ENCODE measurements at places on chromosomes 7 and 10.
A peak's percentile ranks its signal among the peaks of the same experiment; 100 is the strongest.

DNA sequence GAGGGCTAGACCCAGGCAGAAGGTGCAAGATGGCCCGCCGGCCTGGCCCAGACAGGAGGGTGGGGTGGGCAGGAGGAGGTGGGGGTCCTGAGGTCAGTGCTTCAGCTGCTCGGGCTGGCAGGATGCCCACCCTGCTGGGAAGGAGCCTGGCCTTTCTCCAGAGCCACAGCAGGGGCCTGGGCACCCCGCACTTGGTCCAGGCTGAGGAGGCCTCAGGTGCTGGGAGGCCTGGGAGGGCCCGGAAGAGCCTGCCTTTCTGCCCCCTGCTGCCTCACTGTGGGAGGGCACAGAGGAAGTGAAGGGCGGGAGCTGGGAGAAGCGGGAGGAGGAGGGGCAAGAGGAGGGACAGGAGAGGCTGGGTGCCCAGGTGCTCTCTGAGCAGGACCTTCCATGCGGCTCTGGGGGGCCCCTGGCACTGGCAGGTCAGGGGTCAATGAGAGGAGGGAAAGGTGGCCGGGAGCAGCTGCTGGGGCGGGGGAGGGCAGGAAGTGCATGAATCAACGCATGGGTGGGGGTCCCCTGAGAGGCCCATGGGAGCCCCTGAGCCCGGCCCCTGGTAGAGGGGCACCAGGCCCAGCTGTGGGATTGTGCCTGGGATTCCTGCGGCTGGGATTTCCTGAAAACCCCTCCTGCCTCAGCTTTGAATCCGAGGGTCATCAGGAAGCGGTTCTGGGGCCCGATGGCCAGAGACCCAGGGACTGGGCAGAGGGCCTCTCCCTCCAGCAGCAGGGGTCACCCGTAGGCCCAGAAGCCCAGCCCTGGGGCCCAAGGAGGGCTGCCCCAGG lies 49.9 kb downstream of the PWWP2B start:
- peak; percentile 23 for DNase-seq

DNA sequence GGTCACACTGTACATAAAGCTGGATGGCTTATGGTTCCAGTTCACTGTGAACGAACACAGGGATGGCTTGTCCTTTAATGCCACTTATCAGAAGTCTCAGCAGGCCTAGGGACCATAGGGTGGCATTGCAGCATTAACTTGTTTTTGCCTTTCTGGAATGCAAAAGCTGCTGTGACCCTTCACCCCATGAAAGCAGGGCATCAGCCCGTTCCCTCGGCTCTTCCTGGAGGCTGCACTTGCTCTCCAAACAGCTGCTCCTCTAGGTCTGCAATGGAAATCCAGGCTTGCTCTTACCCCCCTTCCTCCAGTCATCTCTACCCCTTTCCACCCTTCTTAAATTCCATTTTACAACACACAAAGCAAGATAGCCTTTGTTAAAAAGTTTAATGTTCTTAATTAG lies 17.9 kb upstream of the NEUROD6 start:
- no peak for DNase-seq

DNA sequence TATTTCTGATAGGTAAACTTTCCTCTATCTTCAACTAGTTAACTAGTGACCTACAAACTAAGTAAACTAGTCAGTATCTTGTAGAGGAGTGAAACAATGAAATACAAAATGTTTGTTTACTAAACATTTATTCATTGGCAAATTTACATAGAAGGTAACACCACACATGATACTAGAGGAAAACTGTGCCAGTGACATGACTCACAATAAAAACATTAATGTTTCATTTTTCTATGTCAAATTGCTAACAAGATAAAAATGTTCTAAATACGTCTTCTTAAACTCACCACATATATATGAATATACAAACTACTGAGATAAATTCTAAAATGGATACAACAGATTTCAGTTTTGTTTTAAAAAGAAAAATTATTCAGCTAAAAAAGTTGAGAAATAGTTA lies 471.3 kb downstream of the PARD3 start:
- DNase-seq: no peak

DNA sequence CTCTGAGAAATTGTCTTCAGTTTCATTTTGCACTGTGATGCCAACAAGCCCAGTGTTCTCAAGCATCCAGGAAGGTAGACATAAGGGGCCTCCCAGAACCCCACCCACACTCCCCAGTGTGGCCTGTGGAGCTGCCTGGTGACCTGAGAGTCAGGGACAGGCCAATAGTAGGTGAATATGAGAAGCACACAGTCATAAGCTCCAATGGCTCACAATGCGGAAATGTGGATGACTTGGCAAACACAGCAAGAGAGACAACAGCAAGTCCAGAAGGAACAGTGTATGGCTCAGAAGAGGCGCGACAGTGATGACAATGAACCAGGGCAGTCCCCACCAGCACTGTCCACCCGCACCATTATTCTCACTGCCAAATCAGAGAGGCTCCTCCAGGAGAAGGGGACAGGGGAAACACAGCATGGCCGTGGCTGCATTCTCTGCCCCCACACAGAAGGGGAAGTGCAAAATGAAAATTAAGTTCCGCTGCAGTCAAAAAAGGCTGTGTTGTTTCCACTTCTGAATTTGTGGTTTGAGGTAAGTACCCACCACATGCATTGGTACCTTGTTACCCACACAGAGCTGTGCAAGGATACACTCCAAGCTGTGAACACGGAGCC lies 419.8 kb downstream of the GRID1 start:
- DNase-seq: no peak

GRCh38 chr7:66257481-66257880 lies 52.3 kb downstream of the TPST1 start:
- no peak for DNase-seq

DNA sequence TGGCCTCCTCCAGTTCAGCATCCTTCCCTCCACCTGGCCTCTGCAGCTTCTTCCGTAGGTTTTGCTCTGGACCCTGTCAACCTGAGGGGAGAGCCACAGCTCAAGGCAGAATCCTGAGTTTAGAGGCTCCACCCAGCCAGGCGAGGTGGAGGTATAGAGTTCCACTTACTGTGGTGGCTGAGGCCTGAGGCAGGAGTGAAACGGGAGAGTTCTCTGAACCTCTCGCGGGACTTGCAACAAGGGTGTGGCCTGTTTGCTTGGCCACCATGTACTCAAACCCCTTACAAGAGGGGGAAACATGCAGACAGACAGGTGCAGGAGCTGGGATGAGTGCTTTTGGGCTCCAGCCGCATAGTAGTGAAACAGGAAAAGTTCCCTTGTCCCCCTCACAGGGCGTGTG lies 154.0 kb upstream of the C7orf33 start:
- DNase-seq: no peak

- DNase-seq: peak; percentile 62
Observed at GRCh38 chr10:47340608-47341170, 7.5 kb upstream of the RBP3 start.
